ENCODE measurements at places on chromosomes 7 and 10.

GRCh38 chr10:3077940-3078630, 10.7 kb downstream of the PFKP start:
- no peak for DNase-seq

DNA sequence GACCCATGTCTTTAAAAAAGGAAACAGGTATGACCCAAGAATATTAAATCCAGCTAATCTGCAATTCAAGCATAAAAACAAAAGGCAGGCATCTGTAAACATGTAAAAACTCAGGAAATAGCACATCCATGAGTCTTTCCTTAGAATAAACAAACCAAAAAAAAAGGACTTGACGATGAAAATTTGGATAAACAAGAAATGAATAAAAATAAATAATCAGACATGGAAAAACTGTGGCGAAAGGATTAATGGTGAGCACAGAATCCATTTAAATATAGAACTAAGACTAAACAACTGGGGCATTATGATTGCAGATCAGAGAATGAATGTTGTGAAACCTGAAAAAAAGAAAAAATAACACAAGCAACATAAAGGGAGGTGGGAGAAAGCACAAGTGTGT, 170.1 kb downstream of the DOCK4 start:
- DNase-seq: no peak

DNA sequence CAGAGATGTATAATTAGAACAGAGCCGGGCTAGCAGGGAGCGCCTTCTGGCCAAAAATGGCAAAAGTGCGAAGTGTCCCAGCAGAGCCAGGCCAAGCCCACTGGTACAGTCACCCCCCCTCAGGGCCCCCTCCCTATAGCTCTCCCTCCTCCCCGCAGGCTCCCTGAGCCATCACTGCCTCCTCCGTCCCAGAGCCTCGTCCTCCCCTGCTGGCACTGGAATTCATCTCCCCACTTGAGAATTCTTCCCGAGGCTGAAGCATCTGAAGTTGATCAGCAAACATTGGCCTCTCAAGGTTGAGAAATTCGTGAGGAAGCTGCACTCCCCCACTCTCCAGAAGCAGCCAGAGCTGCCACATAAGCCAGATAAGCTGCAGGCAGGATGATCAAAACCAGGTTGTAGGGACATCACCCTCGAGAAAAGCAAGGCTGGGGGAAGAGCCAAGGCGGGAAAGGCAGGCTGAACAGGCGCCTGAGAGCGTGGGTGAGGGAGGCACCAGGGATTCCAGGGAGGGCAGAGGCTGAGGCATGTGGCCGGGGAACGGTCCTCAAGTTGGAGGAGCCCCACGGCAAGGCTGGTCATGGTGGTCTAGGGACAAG, 23.4 kb downstream of the CAMK2G start:
- DNase-seq: no peak

GRCh38 chr7:126803990-126804389, 448.8 kb downstream of the GRM8 start:
- no peak for DNase-seq

- no peak for DNase-seq
Observed at GRCh38 chr7:16648551-16648950, 2.6 kb downstream of the BZW2 start.

GRCh38 chr10:75512203-75512933, 80.9 kb downstream of the LRMDA start:
- no peak for DNase-seq

- DNase-seq: no peak
Observed at GRCh38 chr7:83053965-83054364, 108.7 kb downstream of the PCLO start.

GRCh38 chr7:99898836-99899235, 20.5 kb downstream of the TRIM4 start:
- DNase-seq: no peak

- DNase-seq: no peak
Observed at GRCh38 chr10:60335708-60336107, 54.0 kb downstream of the ANK3 start.

Data from retina (tissue), 1 donor.